ENCODE measurements at places on chromosomes 13 and 19.
A peak's percentile ranks its signal among the peaks of the same experiment; 100 is the strongest.

GRCh38 chr19:30328096-30328495 lies 44.1 kb upstream of the ZNF536 start:
- DNase-seq = no peak

DNA sequence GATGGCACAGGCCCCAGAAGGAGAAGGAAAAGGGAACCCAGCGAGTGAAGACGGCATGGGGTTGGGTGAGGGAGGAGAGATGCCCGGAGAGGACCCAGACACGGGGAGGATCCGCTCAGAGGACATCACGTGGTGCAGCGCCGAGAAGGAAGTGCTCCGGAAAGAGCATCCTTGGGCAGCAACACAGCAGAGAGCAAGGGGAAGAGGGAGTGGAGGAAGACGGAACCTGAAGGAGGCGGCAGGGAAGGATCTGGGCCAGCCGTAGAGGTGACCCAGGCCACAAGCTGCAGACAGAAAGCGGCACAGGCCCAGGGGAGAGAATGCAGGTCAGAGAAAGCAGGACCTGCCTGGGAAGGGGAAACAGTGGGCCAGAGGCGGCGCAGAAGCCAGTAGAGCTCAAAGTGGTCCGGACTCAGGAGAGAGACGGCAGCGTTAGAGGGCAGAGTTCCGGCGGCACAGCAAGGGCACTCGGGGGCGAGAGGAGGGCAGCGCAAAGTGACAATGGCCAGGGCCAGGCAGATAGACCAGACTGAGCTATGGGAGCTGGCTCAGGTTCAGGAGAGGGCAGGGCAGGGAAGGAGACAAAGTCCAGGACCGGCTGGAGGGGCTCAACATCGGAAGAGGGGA lies 1.1 kb downstream of the PPP1R12C start:
- no peak for DNase-seq

DNA sequence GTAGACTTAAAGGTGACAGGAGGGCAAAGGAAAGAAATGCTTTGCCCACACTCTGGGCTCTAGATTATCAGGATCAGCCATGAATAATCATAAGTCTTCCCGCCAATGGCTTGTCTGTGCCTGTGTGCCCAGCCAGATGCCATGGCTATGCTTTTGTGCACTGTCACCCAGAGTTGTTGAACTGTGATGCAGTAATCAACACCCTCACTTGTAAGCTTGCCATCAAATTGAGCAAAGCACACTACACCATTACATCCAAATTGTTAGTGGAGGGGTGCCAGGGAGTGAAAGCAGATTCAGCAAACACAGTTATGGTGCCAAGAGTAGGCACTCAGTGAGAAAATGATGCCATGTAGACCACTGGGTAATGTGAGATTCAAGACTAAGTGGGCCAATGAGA lies 845.3 kb upstream of the MIR17HG start:
- DNase-seq = no peak

- DNase-seq = no peak
These were observed 59.9 kb upstream of the TPP2 start for GRCh38 chr13:102536695-102537485.

GRCh38 chr19:401866-402511 lies 7.0 kb downstream of the C2CD4C start:
- DNase-seq = no peak

- no peak for DNase-seq
These were observed 205.4 kb downstream of the ZNF536 start for GRCh38 chr19:30577551-30578105.

DNA sequence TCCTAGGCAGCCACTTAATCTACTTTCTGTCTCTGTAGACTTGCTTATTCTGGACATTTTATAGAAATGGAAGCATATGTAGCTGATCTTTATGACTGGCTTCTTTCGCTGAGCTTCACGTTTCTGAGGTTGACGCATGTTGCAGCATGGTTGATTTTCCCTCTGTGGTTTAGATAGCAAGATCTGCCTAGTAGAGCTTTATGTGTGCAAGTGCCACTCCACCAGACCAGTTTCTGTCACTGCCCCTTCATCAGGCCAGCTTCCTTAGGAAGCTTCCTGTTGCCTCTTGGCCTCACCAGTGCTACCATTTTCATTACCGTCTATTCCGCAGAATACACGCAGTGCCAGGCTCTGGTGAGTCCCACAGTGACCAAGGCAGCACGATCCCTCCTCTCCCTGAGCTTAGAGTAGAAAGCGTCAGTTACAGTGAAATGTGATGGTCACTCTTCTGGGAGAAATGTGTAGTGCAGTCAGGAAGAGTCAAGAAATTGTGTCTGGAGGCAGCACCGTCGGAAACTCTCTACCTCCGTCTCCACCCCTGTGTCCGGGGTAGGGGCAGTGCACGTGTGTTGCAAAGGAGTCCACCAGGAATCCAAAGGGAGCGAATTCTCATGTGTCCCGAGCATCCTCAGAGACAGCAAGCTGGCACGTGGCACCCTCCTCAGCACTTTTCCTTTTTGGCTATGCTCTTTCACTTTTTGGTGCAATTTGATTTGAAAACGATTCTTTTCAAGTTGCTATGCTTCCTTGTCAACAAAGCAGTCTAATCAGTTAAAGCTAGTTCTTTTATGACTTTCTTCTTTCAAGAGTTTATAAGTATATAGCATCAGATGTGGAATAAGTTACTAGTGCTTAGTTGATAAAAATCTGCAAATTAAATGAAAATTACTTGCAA lies 45.4 kb upstream of the GPR183 start:
- no peak for DNase-seq

- no peak for DNase-seq
These were observed at the start of gene TNFRSF19 for GRCh38 chr13:23570099-23570920. TNFRSF19 (plus strand) TSS chr13:23570412; CDS start chr13:23590184, 19,772 bp downstream.

DNA sequence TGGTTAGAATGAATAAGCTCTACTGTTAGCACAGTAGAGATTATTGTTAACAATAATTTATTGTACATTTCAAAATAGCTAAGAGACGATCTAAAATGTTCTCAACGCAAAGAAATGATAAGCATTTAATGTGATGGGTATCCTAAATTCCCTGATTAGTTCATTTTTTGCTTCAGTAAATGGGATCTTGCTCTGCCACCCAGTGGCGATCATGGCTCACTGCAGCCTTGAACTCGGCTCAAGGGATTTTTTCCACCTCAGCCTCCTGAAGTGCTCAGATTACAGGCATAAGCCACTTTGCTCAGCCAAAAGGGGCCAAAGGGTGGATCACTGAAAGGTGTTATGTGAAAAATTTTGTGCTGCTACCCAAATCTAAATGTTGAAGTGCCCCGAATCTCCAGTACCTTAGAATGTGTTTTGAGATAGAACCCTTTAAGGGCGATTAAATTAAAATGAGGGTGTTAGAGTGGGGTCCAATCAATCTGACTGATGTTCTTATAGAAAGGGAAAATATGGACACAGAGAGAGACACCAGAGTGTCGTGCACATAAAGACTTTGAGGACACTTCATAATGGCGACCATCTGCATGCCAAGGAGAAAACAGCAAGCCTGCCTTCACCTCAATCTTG lies 31.5 kb upstream of the ZNF766 start:
- no peak for DNase-seq

GRCh38 chr19:17049711-17050280 lies 23.2 kb upstream of the CPAMD8 start:
- no peak for DNase-seq

DNA sequence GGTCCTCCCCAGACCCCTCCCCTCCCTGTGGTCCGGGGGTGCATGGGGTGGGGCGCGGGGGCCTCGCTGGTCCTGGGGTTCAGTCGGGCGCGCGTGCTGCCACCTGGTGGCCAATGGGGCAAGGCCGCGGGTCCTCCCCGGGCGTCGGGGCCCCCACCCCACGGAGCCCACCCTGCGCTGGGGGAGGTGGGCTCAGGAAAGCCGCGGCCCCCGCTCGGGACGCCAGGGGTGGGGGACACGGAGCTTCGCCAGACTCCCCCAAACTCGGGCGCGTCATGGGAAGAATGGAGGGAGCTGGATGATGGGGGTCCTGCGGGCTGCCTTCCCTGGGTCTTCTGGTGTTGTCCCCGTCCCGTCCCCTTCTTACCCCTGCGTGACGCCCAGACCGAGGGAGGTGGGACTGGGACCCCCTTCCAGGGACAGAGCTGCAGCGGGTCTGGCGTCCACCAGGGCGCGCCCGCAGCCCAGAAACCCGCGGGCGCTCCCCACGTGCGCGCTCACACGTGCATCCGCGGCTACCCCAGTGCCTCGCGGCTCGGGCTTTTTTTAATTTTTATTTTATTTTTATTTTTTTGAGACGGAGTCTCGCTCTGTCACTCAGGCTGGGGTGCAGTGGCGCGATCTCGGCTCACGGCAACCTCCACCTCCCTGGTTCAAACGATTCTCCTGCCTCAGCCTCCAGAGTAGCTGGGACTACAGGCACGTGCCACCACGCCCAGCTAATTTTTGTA lies 19.8 kb upstream of the TCF3 start:
- peak; percentile 52 for DNase-seq

GRCh38 chr19:55113570-55114039 lies 3.8 kb downstream of the PPP1R12C start:
- DNase-seq = no peak

GRCh38 chr13:75636436-75637180 lies 478 bp downstream of the LMO7 start:
- DNase-seq = peak; percentile 42

GRCh38 chr19:28737021-28737895 lies 475.7 kb downstream of the UQCRFS1 start:
- no peak for DNase-seq

GRCh38 chr13:93687261-93687660 lies 460.7 kb downstream of the GPC6 start:
- DNase-seq = no peak

DNA sequence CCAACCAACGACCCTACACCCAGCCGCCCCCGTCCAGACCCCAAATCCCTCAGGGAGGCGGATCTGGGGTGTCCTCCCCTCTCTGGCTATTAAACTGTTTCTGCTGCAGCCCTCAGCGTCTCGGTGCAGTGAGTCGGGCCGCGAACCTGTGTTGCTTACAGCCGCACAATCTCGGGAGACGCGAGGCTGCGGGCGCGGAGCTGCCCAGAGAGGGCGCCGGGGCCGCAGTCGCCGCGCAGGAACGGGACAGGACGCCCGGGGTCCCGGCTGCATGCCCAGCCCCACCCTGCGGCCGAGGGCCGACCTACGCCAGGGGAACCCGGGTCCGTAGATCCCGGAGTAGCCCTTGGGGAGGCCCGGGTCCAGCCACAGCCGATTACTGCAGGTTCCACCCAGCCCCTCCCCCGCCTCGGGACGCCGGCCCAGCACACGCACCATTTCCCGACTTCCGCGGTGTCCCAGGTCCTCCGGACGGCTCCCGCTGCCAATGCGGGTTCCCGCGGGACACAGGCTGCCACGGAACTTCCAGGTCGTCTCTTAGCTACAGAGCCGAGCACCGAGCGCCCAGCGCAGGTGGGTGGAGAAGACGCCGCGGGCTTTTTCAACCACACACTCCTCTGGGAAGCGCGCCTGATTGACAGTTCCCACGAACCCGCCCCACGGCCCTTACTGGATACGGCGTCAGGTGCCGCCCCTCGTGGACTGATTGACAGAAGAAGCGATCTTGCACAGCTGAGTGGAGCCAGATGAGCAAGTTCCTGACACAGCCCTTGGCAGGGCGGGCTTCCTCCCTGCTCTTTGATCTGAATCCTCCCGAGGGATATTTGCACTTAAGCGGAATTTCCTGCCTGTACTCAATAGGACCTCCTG lies at the start of gene ZNF799:
TSS of gene ZNF799 (minus strand) at position 639 of the 870 bp plus-strand sequence. CDS start at position 438, 201 bp downstream.
- peak; percentile 64 for DNase-seq

DNA sequence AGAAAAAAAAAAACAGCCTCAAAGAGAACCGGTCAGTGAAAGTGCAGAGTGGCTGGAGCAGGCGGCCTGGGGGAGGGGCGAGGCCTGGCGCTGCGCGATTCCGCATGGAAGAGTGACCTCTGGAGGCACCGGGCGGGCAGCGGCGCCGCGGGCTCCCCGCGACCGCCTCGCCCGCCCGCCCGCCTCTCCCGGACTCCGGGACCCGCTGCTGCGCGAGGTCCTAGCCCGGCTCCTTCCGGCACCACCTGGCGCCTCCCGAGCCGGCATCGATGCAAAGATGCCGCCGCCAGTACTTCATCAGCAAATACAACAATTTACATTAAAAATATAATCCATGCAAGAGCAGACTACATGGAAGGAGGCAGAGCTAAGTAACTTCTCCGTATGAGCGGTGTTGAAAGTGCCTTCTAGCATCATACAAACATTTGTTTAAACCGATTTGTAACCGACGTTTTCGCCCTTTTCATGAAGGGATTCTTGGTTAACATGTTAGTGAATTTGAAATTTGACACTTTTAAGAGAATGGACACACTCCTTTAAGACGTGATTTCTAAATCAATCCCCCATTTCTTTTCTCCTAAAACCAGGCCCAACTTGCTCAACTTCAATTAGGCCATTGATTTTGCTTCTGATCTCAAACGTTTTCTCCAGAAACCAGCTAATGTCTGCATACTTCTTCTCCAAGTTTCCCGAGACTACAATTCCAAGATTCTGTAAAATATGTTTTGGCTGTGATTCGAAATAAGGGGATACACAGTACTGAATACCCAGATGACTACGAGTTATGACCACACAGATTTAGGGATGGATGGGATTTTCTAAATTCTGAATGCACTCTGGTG lies 2.1 kb downstream of the EFNB2 start:
- peak; percentile 65 for DNase-seq

DNA sequence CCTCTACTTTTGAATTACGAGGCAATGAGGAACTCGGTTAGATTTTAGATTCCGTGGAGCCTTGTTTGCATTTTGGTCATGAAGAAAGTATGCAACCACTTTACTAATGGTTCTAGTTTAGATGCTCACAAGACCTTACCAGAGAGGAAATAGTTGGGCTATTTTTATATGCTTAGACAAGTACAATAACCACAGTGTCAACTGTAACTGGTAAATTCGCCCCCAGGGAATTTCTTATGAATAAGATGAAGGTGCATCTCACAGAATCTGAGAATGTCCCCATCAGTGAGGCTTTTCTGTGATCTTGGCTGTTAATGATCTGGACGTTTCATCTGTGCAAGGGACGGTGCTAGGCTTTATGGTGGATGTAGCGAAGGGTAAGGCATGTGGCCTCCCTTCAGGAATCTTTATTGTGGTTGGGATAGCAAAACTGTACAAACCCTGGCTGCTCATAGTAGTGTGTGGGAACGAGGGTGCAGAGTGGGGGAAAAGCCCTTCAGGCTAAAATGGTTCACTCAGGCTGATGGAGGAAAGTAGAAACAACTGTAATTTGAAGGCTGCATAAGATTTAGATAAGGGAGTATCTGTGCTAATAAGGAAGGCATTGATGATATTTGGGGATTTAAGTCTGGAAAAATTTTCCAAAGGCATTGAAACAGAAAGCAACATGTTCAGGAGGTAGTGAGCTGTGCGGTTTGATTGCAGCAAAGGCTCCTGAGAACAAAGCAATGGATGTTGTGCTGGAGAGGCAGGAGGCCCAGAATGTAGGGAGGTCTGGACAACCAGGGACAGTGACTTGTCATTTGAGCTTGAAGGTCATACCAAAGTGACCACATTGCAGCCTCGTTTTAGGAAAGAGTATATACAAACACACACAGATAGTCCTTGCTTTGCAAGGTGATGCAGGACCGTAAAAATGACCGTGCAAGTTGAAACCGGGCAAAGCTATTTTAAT lies 28.4 kb downstream of the UBAC2 start:
- DNase-seq = no peak

- DNase-seq = no peak
These were observed 104.3 kb downstream of the CCNA1 start for GRCh38 chr13:36536546-36536945.
